CD4-positive, alpha-beta T cell (primary cell): ENCODE measurements at places on chromosomes 11 and 22.
A peak's percentile ranks its signal among the peaks of the same experiment; 100 is the strongest.

DNA sequence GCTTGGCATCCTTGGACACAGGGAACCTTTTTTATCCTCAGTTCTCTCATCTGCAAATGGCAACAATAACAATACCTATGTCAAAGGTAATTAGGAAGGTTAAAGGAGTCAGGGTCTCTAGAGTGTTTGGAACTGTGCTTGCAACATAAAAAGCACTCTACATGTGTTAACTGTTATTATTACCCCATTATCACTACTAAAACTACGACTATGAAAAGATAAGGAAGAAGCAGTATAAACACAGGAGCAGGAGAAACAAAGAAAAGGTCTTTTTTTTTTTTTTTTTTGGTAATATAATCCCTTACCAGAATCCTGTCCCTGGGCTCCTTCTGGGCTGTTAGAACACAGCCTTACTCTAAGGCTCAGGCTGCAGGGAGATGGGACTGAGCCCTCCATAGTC lies 348.2 kb downstream of the CADM1 start:
- DNase-seq: no peak
- H3K27me3 ChIP-seq: no peaks in the 10 kb centered on the region
- H3K4me1 ChIP-seq: no peaks in the 10 kb centered on the region
- H3K36me3 ChIP-seq: no peaks in the 10 kb centered on the region
- no peak overlapping the region for H3K27ac ChIP-seq
- H3K4me3 ChIP-seq: no peak overlapping the region

DNA sequence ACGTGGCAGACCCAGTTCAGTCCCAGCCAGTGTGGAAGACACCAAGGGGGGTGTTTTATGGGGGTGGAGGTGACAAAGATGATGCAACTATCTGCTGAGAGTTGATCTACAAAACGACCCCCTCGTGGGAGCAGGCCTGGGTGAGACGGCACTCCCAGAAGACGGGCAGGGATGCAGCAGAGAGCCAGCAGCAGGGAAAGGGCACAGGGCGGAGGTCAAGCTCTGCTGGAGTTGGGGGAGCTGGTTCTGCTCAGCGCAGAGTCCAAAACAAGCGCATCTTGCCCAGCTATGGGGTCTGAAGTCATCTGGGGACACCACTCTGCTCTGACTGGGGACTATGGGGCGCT lies 3.9 kb downstream of the GNB1L start:
- H3K27me3 ChIP-seq: no peaks in the 10 kb centered on the region
- no peak overlapping the region for H3K4me3 ChIP-seq
- no peak for DNase-seq
- peaks cover 35% of the 10 kb centered on the region for H3K36me3 ChIP-seq
- H3K27ac ChIP-seq: no peak overlapping the region

DNA sequence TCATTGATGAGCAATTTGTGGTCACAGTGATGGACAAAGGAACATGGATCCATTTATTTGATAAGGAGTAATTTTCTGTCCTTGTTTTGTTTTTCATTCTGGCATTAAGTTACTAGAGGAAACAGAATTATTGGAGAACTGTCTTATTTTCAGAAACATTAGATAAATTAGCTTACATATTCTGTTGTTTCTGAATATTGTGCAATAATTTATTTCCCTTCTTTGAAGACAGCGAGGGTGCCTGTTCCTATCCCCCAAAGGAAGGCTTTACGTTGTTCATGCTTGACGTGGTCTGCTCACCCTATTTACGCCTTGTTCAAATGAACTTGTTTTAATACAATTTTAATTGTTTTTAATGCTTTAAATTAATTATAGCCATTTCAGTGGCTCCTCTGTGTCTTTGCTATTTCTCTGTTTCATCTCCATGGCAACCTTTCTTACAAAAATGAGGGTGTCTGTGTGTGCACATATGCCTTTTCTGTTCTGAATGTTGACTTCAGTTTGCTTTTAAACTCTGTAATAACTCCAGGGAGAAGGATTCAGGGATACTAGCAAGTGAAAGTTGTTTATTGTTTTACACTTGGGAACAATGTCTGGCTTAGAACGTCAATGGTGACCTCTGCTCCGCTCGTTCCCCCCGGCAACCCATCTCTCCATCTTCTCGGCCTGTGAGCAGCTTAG lies 138.3 kb upstream of the PLET1 start:
- no peak overlapping the region for H3K4me3 ChIP-seq
- no peaks in the 10 kb centered on the region for H3K4me1 ChIP-seq
- DNase-seq: no peak
- H3K27ac ChIP-seq: no peak overlapping the region
- H3K27me3 ChIP-seq: no peaks in the 10 kb centered on the region
- no peaks in the 10 kb centered on the region for H3K36me3 ChIP-seq

- peaks cover 7% of the 10 kb centered on the region for H3K27me3 ChIP-seq
- H3K36me3 ChIP-seq: peaks cover 28% of the 10 kb centered on the region
- no peak for DNase-seq
- peak overlapping the region; percentile 10 for H3K27ac ChIP-seq
- peak overlapping the region; percentile 83 for H3K4me3 ChIP-seq
- H3K4me1 ChIP-seq: peaks cover 23% of the 10 kb centered on the region
Measured at GRCh38 chr11:67606093-67606491, 644 bp upstream of the NDUFV1 start.

GRCh38 chr22:39820256-39820655 lies 73.3 kb downstream of the ENTHD1 start:
- no peaks in the 10 kb centered on the region for H3K36me3 ChIP-seq
- no peak overlapping the region for H3K27ac ChIP-seq
- H3K27me3 ChIP-seq: no peaks in the 10 kb centered on the region
- DNase-seq: no peak
- no peak overlapping the region for H3K4me3 ChIP-seq
- no peaks in the 10 kb centered on the region for H3K4me1 ChIP-seq

DNA sequence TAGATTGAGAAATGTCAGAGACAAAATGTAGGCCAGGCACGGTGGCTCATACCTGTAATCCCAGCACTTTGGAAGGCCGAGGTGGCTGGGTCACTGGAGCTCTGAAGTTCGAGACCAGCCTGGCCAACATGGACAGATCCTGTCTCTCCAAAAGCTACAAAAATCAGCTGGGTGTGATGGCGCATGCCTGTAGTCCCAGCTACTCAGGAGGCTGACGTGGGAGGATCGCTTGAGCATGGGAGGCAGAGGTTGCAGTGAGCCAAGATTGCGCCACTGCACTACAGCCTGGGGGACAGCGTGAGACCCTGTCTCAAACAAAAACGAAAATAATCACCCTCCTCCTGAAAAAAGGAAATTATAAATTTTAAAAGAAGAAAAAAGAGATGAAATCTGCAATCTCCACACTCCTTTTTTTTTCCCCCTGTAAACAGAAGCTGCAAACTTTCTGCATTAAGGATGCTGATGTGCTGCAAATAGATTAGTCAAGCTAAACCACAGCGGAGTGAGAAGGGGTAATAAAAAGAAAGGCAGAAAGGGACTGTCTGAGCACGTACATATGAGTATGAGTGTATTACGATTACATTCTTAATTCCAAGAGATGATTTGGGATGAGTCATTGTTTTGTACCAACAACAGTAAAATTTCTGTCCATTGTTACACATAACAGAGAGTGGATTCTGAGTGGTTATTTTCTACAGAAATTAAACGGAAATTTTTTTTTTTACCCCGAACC lies 87.3 kb downstream of the SIK3 start:
- peaks cover 16% of the 10 kb centered on the region for H3K4me1 ChIP-seq
- DNase-seq: no peak
- no peak overlapping the region for H3K27ac ChIP-seq
- no peaks in the 10 kb centered on the region for H3K27me3 ChIP-seq

GRCh38 chr22:37508431-37508992 lies 10.7 kb downstream of the CARD10 start:
- no peak overlapping the region for H3K4me3 ChIP-seq
- DNase-seq: no peak
- no peaks in the 10 kb centered on the region for H3K36me3 ChIP-seq
- H3K4me1 ChIP-seq: no peaks in the 10 kb centered on the region
- H3K27ac ChIP-seq: no peak overlapping the region

DNA sequence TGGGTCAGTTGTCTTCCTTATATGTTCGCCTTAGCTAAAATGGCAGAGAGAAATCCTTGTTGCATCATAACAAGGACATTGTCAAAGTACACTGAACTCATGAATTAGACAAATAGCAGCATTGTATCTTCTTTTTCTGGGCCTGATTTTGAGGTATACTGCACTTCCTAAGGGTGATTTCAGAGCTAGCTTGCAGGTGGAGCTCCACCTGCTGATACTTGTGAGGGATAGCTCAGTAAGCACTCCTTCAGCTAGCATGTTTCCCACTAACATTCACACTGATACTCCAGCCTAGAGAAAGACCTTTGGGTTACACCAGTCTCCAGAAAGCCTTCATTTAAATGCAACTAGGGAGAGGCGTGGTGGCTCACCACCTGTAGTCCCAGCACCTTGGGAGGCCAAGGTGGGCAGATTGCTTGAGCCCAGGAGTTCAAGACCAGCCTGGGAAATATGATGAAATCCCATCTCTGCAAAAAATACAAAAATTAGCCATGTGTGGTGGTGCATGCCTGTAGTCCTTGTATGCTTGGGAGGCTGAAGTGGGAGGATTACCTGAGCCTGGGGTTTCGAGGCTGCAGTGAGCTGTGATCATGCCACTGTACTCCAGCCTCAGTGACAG lies 29.8 kb downstream of the JAM3 start:
- no peak overlapping the region for H3K4me3 ChIP-seq
- DNase-seq: no peak
- H3K27me3 ChIP-seq: no peaks in the 10 kb centered on the region
- H3K4me1 ChIP-seq: no peaks in the 10 kb centered on the region
- no peaks in the 10 kb centered on the region for H3K36me3 ChIP-seq
- no peak overlapping the region for H3K27ac ChIP-seq

DNA sequence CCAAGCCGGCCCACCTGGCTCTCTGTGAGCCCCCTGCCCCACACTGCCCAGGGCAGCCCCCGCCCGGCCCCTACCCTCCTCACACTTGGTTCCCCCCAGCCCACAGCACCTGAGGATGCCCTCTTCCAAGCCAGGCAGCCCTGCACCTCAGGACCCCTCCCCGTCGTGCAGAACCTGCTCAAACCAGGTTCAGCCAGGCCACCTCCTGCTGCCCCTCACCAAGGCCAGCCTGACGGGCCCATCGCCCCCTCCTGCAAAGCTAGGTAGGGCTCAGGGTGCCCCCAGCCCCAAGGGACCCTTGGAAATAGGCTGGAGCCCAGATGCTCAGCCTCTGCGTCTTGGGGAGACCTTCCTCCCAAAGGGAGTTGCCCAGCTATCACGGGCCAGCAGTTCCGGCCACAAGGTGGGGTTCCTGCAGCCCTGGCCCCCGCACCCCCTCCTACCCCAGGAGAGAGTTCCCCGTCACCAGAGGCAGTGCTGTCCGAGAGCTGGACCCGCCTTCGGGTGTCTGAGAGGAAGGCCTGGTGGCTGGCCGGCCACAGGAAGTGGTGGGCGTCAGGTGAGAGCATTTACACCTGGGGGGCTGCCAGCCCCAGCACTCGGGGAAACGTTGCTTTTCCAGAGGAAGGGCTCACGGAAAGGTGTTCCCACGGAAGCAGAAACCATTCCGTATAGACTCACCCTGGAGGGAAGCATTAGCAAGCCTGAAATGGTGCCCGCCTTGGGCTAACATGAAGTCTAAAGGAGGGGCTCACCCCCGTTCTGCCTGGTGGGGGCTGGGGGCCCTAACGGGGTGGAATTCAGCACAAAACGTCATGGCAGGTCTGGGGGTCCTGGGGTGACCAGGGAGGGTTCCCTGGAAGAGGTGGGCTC lies 3.2 kb upstream of the SYT8 start:
- peaks cover 16% of the 10 kb centered on the region for H3K27me3 ChIP-seq
- no peak for DNase-seq
- H3K4me1 ChIP-seq: peaks cover 9% of the 10 kb centered on the region
- H3K27ac ChIP-seq: no peak overlapping the region
- no peaks in the 10 kb centered on the region for H3K36me3 ChIP-seq
- H3K4me3 ChIP-seq: no peak overlapping the region

GRCh38 chr11:30478923-30479322 lies 107.2 kb downstream of the MPPED2 start:
- H3K27me3 ChIP-seq: no peaks in the 10 kb centered on the region
- no peak overlapping the region for H3K4me3 ChIP-seq
